ENCODE measurements at places on chromosomes 1 and 21.
A peak's percentile ranks its signal among the peaks of the same experiment; 100 is the strongest.

DNA sequence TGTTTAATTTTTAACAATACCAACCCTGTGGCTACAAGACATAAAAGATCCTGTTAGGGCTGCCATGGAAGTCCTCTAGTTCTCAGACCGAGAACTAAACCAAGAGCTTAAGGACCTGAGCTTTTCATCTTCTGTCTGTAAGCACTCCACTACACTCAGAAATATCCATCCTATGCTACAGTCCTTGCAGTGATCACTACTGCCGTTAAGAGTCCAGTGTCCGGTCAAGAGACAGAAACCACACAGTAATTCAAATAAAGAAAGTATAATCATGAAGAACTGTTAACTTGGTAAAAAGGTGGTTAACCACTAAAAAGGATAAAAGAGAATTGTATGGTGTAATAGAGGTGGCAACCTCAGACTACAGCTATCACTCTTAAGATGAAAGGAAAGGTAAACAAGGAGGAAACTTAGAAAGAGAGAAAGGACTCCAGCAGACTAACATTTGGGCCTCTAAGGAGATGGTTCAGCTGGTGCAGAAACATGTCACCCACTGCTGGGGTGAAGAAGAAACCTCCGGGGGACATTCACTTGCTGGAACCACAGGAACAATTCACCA is 22.1 kb upstream of the PRDX6 start:
- no peak for DNase-seq

DNA sequence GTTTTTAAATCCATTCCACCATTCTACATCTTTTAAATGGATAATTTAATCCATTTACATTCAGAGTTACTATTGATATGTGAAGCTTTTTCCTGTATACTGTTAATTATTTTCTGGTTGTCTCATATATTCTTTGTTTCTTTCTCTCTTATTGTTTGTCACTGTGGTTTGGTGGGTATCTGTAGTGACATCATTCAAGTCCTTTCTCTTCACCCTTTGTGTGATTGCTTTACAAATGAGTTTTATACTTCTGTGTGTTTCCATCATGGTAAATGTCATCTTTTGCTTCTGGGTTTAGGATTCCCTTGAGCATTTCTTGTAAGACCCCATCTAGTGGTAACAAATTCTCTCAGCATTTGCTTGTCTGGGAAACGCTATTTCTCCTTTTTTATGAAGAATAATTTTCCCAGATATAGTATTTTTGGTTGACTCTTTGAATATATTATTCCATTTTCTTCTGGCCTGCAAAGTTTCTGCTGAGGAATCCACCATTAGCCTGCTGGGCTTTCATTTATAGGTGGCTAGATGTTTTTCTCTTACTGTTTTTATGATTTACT is 10.2 kb downstream of the LY9 start:
- DNase-seq: no peak

DNA sequence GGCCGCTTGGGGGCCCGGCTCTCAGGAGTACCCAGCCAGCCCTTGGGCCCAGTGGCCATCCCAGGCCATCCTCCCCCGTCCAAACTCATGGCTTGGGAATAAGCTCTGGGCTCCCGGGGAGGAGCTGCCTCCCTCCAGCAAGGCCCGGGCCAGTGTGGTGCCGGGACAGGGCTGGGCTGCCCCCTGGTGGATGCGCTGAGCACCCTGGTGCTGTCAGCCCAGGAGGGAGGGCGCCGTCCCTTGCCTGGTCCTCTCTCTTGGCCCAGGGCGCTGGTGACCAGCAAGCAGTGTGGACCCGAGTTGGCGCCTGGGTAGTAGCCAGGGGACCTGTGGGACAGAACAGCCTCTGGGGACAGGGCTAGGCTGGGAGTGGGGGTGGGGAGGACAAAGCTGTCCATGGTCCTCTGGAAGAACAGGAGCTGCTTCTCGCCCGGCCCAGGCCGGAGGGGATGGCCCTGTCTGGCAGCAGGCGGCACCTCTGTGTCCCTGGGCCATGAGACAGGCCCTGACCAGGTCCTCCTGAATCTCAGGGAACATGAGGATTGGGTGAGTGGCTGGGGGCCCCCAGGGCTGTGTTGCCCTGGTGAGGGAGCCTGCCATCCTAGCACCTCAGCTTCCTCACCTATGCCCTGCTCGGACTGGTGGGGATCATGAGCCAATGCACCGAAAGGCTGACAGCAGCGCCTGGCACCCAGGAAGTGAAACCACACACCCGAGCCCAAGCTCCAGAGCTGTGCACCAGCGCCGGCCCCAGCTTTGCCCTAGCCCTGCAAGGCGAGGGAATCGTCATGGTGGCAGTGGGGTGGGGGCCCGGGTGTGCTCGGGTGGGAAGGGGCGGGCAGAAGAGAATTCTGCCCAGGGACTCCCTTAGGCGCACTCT is 9.4 kb downstream of the MORN1 start:
- peak; percentile 91 for DNase-seq

- DNase-seq: no peak
These were observed 14.3 kb upstream of the SPEN start for GRCh38 chr1:15833069-15833679.

DNA sequence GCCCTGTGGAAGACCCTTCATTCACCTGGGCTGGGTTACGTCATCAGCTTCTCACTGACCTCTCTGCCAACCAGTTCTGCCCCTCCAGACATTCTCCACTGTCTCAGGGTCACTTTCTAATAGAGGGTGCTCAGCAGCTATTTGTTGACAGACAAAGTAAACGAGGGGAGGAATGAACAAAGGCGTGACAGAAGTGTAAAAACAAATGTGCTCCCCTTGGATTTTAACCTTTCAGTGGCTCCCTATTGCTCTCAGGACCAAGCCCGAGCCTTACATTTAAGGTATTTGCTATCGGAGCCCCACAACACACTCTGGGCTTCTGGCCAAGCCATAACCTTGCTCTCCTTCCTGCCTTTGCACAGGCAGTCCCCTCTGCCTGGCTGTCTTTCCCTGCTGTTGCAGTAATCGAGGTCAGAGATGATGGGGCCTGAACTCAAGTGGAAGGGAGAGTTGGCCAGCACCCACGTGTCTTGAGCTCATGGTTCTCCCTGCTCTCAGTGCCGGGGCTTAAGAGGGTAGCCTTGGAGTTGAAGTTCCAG is 9.3 kb upstream of the MARCKSL1 start:
- no peak for DNase-seq

- peak; percentile 49 for DNase-seq
These were observed 431 bp downstream of the RAB42 start for GRCh38 chr1:28592321-28593071.

- no peak for DNase-seq
These were observed 107.7 kb upstream of the LMO4 start for GRCh38 chr1:87220993-87221392.

DNA sequence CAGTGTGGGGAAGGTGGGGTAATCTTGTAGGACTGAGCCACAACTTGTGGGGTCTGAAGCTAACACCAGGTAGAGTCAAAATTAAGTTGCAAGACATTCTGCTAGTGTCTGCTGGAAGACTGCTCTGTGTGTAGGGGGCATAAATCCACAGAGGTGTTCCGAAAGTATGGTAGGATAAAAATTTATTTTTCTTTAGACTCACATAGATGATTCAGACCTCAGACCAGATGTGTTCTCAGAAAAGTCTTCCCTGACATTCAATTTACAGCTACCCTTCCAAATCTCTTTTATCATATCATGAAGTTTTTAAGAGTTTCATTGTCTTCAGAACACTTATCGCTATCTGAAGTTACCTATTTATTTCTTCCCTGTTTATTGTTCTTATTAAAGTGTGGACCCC is 21.3 kb downstream of the DUSP10 start:
- no peak for DNase-seq

DNA sequence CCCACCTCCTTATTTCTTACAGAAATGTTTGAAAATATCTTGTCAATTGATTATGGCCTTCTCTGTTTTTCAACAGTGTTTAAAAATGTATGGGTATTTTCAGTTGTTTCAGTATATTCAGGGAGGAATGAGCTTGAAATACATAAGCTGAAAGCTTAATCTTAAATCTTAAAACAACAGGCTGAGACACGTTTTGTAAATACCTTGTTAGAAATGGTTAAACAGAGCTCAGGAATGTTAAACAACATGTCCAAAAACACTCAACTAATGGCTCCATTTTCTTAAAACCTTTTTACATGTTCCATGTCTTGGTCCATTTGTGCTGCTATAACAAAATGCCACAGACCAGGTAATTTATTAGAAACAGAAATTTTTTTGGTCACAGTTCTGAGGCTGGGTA is 953.8 kb upstream of the ADGRL2 start:
- no peak for DNase-seq

DNA sequence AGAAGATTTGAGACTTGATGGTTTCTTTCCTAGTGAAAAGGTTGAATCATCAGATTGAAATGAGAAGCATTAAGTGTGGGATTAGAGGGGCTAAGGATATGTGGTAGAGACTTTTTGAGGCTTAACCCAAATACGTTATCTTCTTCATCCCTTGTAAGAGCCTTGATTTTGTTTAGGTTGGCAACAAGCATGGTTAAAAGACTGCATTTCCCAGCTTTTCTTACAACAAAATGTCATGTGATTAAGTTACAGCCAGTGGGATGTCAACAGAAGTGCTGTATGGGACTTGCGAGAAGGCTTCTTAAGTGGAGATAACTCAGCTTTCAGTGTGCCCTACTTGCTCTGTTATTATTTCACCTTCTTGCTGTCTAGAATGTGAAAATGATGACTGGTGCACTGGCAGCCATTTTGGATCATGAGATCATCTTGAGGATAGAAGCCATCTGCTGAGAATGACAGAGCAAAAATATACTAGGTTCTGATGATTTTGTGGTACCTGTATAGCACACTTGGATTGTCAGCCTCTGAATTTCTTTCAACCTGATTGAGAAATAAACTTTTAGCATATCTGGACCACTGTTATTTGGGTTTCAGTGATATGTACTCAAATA is 41.3 kb upstream of the GNG12 start:
- no peak for DNase-seq

DNA sequence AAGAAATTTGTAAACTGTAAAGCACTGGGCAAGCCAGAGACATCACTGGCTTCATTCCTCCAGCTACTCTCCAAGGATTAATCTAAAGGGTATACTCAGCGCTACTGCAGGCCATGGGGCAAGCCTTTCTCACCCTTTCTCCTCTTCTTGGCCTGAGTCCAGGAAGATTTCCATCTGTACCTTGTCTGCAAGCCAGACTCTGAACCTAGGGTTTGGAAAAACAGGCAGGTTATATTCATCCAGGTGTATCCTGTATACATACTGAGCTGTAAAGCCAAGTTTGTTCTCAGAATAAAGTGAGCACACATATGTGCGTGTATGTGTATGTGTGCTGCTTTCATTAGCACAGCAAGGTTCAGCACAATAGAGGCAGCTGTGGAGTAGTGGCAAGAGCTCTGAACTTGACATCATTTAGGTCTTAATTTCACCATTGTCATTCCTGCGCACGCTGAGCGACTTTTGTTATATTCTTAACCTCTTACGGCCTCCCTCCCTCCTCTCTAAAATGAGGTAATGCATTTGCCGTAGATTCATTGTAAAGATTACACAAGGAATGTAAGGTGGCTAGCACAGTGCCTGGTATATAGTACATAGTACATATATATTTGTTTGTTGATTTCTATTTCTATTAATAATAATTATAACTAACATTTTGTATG is 128.1 kb upstream of the JUN start:
- no peak for DNase-seq

- DNase-seq: no peak
These were observed 36.4 kb upstream of the ETS2 start for GRCh38 chr21:38769191-38769780.

- DNase-seq: no peak
These were observed 373.1 kb downstream of the TGFB2 start for GRCh38 chr1:218718206-218718605.

GRCh38 chr1:81618376-81618775 is 182.4 kb upstream of the ADGRL2 start:
- no peak for DNase-seq
